ENCODE measurements at places on chromosomes 16 and 17. TPM values are rescaled to one million over a fixed set of nuclear protein-coding genes. Genes with fewer than 3 reads are reported as not detected.

RAP1GAP2 gene
- 4.8 TPM for polyA plus RNA-seq

GRCh38 chr16:89737341-89738071, 16.2 kb downstream of the ZNF276 start:
- no peak for DNase-seq

GRCh38 chr16:81710596-81710995, 68.5 kb upstream of the PLCG2 start:
- no peak for DNase-seq

DNA sequence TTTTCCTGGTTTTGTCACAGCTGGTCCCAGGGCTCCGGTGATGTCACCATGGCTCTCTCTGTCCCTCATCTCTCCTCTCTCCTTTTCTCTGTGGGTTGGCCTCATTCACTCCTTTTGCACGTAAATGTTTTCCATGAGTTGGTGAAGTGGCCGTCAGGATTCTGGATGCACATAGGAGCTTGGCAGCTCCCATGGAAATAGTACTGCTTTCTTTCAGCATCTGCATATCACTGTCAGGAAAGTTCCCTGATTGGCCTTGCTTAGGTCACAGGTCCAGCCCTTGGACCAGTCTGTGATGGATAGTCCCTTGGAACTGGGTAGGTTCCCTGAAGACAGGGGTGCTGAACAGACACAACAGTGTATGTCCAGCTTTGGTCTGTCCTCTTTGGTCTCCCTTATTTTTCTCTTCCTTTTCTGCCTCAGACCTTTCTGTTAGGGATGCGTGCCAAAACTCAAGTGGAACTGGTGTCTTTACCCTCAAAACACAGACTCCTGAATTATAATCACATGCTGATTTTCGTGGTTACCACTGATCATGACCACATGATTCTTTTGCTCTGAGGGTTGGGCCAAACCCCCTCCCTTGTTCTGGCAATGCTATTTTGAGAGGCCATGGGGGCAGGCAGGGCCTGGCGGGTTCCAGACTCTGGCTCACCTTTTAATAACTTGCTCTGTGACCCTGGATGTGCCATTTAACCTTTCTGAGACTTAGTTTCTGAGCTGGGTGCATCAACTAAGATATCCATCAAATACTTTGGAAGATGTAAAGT, 99.0 kb downstream of the MSI2 start:
- DNase-seq = no peak

- DNase-seq = no peak
Measured at GRCh38 chr16:54986409-54986808, 55.7 kb downstream of the IRX5 start.

GRCh38 chr17:28426081-28426519, 20.1 kb upstream of the SLC46A1 start:
- DNase-seq = no peak
